ENCODE measurements at places on chromosomes 4 and X.

GRCh38 chr4:54499308-54500074 is 158.3 kb upstream of the KIT start:
- DNase-seq: no peak

DNA sequence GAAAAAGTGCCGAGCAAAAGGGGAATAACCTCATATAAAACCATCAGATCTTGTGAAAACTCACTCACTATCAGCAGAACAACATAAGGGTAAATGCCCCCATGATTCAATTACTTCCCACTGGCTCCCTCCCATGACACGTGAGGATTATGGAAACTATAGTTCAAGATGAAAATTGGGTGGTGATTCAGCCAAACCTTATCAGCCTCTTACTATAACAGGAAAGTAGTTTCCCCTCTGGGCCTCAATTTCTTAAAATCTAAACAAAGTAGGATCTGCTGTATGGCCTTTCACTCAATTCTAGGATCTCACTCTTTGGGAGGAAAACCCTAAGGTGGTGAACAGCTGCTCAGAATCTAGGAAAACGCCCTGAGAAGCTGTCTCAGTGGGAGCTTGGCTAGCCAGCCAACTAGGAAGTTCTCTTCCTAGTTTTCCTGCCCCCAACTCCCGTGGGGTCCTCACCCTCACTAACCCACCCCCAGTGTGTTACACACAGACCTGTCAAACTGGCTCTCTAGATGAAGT is 1017.1 kb upstream of the HS3ST1 start:
- DNase-seq: no peak

GRCh38 chrX:24899391-24899790 is 116.4 kb downstream of the ARX start:
- no peak for DNase-seq

- no peak for DNase-seq
These were observed 343.1 kb upstream of the NOCT start for GRCh38 chr4:138672393-138672976.

- DNase-seq: no peak
These were observed 278.1 kb downstream of the NKX6-1 start for GRCh38 chr4:84220990-84221389.

GRCh38 chrX:78103001-78103622 is 936 bp upstream of the PGK1 start:
- DNase-seq: no peak

DNA sequence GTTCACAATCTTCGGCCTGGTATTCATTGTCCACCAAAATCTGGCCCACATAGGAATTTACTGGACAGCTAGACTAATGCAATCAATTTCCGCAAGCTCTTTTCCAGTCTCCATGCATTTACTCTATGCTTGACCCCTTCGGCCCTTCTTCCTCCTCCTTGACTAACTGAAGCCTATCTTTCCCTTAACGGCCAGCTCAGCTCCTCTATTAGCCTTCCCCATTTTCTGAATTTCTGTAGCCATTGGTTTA is 1.2 kb upstream of the PHKA2 start:
- no peak for DNase-seq

GRCh38 chr4:73259571-73260090 is 1.0 kb upstream of the ANKRD17 start:
- no peak for DNase-seq

- no peak for DNase-seq
These were observed 51.3 kb upstream of the AFAP1 start for GRCh38 chr4:7990807-7991459.

GRCh38 chr4:2445130-2445529 is 23.8 kb upstream of the RNF4 start:
- DNase-seq: no peak

DNA sequence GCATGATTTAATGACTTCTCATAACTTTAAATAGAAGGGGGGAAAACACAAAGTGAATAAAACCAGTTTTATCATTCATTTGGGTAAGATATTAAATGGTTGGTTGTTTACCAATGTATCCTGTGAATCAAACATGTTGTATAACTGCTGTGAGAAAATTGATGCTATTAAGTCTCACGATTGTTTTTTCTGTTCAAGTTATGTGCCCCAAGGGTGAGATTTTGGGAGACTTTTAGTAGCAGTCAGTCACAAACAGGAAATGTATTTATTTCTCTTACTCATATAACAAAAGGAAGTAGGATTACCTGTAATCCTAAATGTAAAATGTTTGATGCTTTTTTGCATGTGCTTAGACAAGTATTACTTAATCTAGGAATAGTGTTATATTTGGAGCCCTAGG is 39.2 kb downstream of the MTHFD2L start:
- DNase-seq: no peak

- DNase-seq: no peak
These were observed 72.1 kb downstream of the PRSS12 start for GRCh38 chr4:118280501-118281218.

DNA sequence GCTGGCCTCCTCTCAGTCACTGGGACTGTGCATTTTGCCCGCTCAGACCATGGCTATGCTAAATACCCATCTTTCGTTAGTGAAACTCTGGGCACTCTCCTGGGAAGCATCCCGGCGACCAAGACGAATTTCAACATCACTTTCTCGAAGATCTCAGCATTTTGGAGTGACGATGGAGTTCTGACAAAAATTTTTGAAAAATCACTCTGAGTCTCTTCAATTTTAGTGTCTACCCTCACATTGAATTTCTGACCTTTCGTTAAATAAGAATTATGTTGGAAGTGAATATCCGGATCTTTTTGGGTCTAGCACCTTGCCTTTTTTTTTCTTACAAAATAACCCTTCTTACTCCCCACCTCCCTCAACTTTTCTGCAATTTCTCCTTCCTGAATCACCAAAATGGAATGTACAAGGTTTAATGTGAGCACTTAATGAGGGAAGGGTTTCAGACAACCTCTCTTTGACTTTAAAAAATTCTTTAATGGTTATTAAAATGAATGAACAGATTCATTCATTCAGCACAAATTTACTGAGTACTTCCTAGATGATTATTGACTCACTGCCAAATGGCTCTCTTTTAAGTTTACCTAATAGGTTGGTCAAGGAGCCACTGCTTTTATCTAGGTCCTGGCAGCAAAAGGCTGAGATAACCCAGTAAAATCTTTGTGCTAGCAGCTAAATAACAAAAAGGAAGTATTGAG is 746 bp upstream of the AADAT start:
- DNase-seq: no peak

DNA sequence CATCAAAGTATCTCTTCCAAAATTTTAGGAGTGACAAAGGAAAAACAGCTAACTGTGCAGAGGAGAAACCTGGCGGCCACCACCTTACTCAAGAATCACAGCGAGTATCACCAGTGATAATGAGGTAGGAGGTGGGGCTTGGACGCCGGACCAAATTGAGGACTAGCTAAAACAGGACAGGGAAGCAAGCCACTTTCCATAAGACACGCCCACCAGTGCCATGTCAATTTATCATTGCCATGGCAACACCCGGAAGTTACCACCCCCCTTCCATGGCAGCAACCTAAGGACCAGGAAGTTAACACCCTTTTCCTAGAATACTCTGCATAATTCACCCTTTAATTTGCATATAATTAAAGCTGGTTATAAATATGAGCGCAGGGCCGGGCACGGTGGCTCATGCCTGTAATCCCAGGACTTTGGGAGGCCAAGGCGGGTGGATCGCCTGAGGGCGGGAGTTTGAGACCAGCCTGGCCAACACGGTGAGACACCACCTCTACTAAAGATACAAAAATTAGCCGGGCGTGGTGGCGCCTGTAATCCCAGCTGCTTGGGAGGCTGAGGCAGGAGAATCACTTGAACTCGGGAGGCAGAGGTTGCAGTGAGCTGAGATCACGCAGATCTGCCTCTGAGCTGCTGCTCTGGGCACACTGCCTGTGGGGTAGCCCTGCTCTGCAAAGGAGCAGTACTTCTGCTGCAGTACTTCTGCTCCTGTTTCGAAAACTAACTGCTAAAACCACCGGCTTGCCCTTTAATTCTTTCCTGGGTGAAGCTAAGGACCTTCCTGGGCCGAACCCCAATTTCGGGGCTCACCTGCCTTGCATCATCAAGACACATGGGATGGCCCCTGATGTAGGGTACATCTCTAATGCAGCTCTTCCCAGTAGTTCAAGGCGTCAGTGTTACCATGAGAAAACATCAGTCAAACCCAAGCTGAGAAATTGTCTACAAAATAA is 116.7 kb downstream of the HMX1 start:
- no peak for DNase-seq

- no peak for DNase-seq
These were observed 26.8 kb downstream of the AFAP1 start for GRCh38 chr4:7912826-7913225.

GRCh38 chrX:102651242-102652011 is at the start of gene GPRASP1:
TSS of gene GPRASP1 (plus strand) at chrX:102651483. CDS start at chrX:102653914, 2,431 bp downstream.
- no peak for DNase-seq

- DNase-seq: no peak
These were observed 18.8 kb upstream of the TBC1D8B start for GRCh38 chrX:106783716-106784115.

GRCh38 chr4:78902298-78902697 is 36.9 kb downstream of the PAQR3 start:
- DNase-seq: no peak

GRCh38 chrX:11566789-11567188 is 98.9 kb downstream of the ARHGAP6 start:
- no peak for DNase-seq

DNA sequence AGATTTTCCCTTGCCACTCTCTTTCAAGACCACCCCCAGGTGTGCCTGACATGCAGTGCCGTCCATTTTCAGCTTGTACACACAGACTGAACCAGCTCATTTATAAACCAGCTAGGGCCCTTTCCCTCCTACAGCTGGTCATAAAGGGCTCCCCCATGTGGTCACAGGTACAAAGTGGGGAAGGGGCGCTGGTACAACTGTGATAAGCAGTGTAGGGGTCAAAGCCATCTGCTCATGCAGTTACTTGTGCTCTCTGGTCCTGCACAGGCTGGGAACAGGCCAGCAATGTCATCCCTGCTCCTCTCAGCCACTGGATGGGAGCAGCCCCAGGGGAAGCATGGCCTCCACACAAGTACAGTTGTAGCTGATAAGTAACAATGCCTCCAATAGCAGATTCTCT is 20.6 kb downstream of the GABRQ start:
- peak; percentile 28 for DNase-seq

GRCh38 chrX:7789200-7789599 is 53.8 kb upstream of the VCX start:
- no peak for DNase-seq

- DNase-seq: no peak
These were observed at the start of gene SUPT20HL1 for GRCh38 chrX:24360272-24360671. TSS of gene SUPT20HL1 (plus strand) at chrX:24360639. CDS start at chrX:24362761, 2,122 bp downstream.

- DNase-seq: peak; percentile 52
These were observed 18.7 kb downstream of the NAT8L start for GRCh38 chr4:2077537-2078460.

DNA sequence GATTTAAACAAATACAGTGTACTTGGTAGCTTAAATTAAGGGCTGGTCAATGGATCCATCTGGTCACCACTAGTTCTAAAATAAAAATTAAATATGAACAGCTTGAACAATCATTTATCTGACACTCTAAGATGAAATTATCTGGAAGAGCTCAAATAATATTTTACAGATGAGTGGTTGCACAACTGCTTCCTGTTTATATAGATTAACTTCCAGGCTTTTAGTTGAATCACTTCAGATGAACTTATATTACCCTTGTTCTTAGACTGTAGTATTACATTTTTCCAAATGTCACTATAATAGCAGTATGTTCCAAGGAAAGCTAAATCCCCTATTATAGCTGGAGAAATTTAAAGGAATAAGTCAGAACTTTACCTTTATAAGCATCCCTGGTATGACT is 92.4 kb upstream of the SMIM10 start:
- no peak for DNase-seq

Measured in coronary artery (tissue), 2 donors.